HTR-8/SVneo (cell line): ENCODE measurements at places on chromosomes 12 and 14.
A peak's percentile ranks its signal among the peaks of the same experiment; 100 is the strongest.

DNA sequence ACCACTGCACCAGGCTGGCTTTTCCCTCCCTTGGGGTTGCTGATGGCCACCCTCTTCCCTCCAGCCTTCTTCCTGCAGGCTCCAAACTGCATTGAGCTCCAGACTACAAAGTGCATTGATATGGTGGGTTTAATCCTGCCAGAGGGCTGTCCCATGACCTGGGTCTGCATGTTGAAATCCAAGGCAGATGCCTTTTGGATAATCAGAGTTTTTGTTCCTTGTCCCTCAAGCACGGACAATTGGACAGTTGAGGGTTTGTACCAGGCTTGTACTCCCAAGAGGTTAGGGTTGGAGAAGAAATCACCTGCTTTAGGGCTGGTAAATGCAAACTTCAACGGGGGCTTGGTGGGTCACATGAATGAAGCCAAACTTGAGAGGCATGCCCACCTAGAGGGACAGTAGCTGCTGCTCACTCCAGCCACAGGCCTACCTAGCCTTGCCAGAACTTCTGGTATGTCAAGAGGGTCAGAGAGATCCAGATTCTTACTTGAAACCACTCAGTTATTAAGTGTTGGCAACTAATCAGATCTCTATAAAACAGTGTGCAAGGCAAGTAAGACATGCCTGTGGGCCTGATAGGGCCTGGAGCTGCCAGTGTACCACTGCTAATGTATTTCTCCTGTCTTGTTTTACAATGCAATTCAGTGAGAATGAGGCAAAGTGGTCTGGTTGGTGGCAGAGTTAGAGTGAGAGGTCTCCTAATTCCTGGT, 21.7 kb upstream of the KRT83 start:
- no peak for DNase-seq

GRCh38 chr14:61954306-61954705, 192.1 kb downstream of the SNAPC1 start:
- DNase-seq, result no peak

DNA sequence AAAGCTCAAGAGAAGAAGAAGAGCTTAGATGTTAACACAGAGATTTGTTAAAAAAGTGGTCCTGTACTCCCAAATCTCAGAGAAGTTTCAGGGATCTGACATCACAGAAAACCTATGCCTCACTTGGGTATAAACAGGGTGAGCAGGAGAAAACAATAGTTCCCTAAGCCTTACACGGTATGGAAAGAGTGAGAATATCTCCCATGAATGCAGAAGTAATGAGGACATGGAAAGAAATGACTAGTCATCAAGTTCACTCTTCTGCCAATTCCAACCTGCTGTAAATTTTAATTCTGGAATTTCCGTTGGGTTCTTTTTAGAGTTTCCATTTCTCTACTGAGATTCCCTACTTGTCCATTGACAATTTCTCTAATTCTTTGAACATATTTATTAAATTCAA, 6.2 kb upstream of the PTGER2 start:
- DNase-seq, result no peak

GRCh38 chr14:79670811-79671210, 540.5 kb downstream of the DIO2 start:
- no peak for DNase-seq

- DNase-seq, result no peak
Observed at GRCh38 chr12:19194963-19195362, 65.4 kb downstream of the PLEKHA5 start.

GRCh38 chr14:38910092-38910491, 192.9 kb downstream of the SEC23A start:
- no peak for DNase-seq

DNA sequence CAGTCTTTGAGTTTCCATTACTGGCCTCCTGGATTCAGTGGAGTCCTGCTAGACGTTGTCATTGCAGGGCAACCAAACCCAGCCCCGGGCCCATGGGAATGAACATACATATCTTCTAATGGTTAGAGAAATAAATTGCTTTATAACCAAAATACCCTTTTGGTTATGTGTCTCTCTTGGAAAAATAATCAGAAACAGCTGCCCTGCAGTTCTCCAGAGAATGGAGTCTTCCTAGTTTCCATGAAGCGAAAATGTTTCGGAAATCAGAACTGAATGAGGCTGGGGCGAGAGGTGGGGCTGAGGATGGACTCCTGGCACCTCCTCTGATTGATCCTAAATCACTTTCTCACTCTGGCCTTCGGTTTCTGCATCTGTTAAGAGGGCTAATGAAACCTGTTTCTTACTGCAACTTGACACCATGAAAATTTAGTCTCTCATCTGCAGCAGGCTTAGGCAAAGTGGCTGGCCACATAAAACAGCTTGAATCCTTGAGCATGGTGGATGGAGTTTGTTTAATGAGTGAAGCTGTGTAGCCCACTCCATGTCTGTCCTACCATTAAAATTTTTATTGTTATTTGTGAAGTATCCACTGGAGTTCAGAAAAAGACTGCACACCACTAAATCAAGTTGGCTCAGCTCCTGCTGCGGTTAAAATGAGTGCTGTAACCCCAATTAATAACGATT, 198.9 kb downstream of the CACNA1C start:
- DNase-seq, result no peak

DNA sequence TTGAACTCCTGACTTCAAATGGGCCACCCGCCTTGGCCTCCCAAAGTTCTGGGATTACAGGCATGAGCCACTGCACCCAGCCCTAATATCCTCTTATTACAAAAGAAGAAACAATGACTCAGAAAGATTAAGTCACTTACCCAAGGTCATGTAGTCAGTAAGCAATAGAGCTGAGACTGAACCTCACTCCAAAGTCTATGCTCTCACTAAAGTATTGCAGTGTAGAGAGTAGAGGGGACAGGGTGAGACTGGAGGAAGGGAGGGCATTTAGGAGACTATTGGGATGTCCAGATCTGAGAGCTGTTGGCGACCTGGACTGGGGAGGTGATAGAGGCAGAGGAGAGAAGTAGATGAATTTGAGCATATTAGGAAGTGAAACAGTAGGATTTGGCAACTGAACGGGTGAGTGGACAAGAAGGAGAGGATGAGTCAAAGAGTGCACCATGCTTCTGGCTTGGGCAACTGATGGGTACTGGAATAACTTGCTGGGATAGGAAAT, 11.8 kb downstream of the P2RX7 start:
- no peak for DNase-seq

- no peak for DNase-seq
Observed at GRCh38 chr14:68785534-68786490, 7.1 kb downstream of the ZFP36L1 start.

DNA sequence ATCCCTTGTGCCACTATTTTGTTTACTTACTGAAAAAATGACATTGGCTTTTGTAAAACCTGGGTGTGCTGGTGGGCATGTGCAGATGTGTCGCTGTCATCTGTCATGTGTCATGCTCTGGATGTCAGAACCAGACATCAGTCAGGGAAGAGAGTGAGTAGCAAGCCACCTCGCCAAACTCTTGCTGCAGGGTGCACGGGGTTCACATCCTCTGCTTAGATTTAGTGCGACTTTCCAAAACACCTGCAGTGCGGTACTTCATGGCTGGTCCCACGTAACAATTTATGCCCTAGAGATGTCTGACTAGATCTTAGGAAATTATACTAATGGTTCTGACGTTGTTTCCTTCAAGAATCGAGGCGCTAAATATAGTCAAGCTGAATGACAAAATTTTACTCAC, 106.7 kb downstream of the CRADD start:
- no peak for DNase-seq

DNA sequence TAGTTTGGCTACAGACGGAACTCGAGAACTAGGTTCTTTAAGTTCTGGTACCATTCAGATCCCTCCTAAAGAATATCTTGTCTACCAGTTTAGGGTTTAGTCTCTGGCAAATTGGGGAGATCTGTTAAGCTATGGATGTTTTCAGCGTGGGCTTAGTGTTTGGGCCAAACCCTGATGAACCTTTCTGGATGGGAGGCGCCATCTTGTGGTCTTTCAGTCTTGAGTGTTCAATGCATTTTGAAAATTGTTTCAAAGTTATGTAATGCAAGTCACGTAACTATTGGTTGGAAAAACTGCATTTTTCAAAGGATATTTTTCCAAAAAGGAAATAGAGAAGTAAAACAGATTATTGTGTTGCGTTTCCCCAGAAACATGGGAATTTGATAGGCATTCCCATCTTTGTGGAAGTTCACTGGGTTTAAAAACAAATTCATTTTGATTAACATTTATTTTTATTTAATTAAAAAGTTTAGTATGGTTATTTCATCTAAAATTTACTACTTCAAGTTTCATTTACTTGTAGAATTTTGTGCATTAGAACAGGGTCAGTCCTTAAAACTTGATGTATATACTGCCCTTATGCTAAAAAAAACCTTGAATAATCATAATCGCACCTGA, 169.0 kb downstream of the PRIMA1 start:
- DNase-seq, result peak; percentile 27
